ENCODE measurements at places on chromosomes 2 and 18.

DNA sequence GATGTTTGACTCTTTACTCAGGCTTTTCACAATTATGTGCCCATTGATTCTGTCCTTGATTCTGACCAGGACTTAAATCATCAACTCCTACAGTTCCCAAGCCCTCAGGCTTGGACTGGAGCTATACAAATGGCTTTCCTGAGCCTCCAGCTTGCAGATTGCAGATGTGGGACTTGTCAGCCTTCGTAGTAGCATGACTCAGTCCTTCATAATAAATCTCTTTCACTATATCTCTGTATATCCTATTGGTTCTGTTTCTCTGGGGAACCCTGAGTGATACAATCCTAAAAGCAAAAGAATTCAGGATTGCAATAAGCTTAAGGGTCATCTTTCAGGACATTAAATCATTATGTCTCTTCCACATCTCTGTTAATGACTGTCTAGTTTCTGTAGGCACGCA is 356.6 kb downstream of the RIT2 start:
- DNase-seq, result no peak

DNA sequence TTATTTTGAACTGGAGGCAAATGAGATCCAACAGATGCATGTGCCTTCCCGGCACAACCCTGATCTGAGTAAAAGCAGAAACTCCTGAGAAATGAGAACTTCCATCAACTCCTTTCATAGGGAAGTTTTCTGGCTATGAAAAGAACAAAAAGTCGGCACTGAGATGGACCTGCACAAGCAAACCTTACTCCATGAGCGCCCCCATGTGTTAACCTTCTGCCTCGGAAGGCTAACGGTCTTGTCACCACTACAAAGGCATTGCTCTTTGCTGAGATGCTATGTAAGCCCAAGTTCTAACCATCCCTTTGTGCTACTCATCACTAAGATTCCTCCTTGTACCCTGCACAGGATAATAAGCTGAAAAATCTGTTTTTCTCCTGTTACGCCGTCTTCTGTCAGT is 57.3 kb upstream of the SULT1C3 start:
- no peak for DNase-seq

GRCh38 chr18:25517881-25518715 is 166.1 kb upstream of the ZNF521 start:
- no peak for DNase-seq

- no peak for DNase-seq
Measured at GRCh38 chr2:68059784-68060525, 2.8 kb downstream of the C1D start.

- no peak for DNase-seq
Measured at GRCh38 chr18:75109319-75109691, 99.6 kb downstream of the PTGR3 start.

- DNase-seq, result no peak
Measured at GRCh38 chr18:37156330-37156942, 327.5 kb downstream of the KIAA1328 start.

GRCh38 chr2:101556033-101556459 is 81.1 kb upstream of the RFX8 start:
- DNase-seq, result no peak
